ENCODE measurements at places on chromosomes 11 and 22.

DNA sequence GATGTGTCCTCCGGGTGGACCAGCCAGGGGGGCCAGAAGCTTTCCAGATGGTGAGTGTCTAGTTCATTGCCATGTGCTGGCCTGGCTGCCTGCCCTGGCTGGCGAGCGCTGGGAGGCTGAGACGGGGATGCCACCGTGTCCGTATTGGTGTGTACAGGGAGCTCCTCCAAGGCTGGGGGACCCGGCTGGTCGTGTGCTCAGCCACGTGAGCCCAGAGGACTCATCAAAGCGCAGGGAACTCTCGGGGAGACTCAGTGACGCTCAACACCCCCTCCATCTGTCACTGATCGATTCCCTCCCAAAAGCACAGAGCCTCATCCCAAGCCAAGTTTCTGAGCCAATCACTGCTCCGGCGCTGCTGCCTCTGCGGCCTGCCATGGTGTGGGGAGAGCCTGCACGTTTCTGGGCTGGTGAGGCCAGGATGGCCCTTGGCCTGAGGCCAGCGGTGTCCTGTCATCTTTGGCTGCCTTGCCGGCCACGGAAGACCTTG, 423.7 kb downstream of the SHANK2 start:
- peak; percentile 23 for DNase-seq

- no peak for DNase-seq
These were observed 29.0 kb downstream of the ARFGAP2 start for GRCh38 chr11:47147681-47148080.

DNA sequence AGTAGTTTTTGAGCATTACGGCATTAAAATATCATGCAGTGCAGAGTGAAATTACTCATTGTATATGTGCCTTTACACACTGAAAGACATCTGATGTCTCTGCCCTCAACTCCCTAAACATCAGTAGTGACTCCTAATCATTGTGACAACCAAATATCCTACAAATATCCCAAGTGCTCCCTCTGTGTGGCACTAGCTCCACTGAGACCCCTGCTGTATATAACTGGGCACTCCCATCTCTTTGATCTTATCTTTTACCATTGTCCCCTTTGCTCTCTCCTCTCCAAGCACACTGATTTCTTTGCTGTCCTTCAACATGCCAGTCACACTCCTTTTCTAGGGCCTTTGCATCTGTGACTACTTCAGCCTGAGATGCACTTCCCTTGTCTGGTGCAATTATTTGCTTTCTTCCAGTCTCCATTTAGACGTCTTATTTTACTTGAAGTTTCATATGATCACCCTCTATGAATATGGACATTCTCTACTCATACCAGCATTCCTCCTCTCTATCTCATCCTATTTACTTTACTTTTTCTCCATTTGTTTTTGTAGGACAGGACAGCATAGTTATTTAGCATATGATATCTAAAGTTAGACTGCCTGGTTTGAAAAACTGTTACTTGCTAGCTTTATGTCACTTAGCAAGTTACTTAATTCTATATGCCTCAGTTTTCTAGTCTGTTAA, 2.4 kb downstream of the SLC5A12 start:
- DNase-seq, result no peak

DNA sequence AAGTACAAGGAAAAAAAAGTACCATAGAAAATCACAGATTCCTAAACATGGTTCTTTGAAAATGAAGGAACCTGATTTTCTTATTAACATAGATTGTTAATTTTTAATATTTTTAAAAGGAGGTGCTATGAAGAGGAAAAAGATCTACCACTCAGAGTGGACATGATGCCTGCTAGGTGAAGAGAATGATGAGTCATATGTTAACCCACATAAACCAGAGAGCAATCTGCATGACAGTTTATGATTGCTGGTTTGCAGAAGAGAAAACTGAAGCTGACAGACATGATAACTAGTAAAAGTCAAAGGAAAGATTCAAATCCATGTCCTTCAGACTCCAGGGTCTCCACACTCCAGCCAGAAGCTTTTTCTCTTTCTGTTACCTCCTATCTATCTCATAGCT, 1231.7 kb downstream of the LRRC4C start:
- DNase-seq, result no peak

DNA sequence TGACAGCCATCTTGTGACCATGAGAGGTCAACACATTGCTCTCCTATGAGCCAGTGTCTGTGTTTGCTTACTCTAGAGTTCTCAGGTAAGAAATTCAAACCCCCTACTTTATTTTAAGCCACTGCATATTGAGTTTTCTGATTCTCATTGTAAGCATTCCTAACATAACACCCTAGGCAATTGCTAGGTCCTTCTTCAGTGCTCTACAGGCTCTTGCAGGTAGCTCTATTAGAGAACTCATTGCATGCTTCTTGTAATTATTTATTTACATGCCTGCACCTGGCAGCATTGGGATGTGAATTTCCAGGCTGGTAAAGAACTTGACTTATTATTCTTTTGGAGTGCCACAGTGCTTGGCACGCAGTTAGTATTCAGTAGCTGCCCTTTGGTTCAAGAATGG, 288.8 kb upstream of the SYN3 start:
- DNase-seq, result no peak

DNA sequence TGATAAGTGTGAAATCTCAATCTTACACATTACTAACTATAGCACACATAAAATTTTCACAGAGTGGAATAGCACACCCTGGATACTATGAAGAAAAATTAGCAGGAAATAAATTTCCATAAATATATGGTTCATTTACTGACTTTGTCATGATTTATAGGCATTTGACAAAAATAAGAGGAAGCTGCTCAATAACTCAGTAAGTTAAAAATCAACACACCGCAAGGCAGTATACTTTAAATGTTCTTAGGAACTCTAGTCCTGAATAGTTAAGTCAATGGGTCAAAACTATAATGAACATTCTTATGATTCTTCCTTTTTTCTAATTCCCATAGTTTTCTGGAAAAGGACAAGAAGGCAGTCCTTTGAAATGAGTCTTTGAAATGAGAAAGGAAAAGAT, 1557.8 kb upstream of the RAG2 start:
- no peak for DNase-seq

GRCh38 chr11:128559496-128560103, 27.8 kb downstream of the ETS1 start:
- DNase-seq, result peak; percentile 48

- peak; percentile 94 for DNase-seq
These were observed 3.5 kb downstream of the PANX1 start for GRCh38 chr11:94132152-94132558.

DNA sequence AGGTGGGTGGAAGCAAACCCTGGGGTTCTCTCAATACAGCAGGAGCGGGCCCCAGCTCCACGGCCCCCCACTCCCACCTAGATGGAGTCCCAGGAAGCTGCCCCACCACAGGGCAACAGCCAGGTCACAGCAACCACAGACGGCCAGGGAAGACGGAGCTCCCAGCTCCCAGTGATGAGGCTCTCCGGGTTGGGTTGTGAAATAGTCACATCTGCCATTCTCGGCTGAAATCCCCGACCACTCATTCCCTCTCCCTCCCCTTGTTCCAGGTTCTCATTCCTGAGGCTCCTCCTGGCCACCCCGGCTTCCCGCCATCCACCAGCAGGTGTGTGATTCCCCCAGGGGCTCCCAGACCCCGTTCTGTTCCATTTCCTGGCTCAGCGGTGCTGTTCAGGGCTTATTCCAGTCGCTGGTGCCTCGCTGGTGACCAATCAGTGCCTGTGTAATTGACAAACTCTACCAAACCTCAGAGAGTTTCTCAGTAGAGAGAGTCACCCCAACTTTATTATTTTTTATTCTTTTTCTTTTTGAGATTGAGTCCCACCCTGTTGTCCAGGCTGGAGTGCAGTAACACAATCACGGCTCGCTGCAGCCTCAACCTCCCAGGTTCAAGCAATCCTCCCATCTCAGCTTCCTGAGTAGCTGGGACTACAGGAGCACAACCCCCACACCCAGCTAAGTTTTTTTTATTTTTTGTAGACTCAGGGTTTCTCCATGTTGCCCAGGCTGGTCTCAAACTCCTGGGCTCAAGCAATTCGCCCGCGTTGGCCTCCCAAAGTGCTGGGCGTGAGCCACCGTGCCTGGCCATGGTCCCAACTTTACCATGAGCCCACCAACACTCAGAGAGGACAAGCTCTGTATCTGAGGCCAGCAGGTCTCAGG, 63.2 kb downstream of the SHANK2 start:
- DNase-seq, result no peak

GRCh38 chr11:61516191-61516590, 7.6 kb downstream of the LRRC10B start:
- peak; percentile 24 for DNase-seq

DNA sequence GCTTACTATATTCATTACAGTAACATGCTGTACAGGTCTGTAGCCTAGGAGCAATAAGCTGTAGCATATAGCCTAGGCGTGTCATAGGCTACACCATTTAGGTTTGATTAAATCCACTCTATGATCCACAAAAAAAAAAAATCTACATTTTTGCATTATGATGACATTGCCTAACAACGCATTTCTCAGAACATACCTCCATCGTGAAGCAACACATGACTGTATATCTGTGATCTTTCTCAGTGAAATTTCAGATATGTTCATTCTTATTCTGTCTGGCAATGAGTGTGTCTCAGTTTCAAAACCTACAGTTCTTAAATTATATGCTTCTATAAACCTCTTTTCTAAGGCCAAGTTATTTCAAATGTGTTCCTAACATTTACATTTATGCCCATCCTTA, 140.3 kb downstream of the CADM1 start:
- no peak for DNase-seq

- no peak for DNase-seq
These were observed 111.1 kb downstream of the FBXO7 start for GRCh38 chr22:32585737-32586136.

- peak; percentile 64 for DNase-seq
These were observed 645 bp downstream of the RTCB start for GRCh38 chr22:32411402-32411801.

GRCh38 chr11:44884056-44884455, 66.6 kb downstream of the TP53I11 start:
- DNase-seq, result no peak

DNA sequence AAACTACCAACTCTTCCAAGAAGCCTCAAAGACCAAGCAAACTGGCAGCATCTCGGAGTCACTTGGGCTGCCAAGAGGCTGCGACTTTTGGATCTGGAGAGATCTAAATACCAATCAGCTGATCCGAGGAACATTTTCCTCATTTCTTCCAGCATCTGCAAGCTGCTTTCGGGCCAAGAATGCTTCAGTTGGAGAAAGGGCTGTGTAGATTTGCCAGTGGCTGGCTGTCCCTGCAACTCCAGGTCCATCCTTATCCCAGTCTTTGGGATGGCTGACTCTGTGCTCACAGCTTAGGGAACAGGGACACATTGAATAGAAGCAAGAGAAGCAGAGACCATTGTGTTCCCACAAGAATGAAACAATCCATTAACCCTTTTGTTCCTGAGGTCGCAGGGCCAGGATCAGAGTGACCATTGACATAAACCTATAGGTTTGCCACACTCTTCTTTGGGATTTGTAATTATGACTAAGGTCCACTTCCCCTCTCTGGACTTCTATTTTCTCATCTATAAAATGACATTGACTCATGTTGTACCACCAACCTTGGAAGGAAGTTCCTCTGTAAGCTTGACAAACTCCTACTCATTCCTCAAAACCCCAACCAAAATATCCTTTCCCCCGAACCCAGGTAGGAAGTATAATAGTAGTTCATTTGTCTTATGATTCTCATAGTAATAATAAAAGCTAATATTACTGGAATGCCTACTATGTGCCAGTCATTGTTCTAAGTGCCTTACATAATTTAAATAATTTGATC, 340.8 kb downstream of the MN1 start:
- peak; percentile 88 for DNase-seq

GRCh38 chr11:16776711-16777612, 38.5 kb downstream of the C11orf58 start:
- DNase-seq, result peak; percentile 18

DNA sequence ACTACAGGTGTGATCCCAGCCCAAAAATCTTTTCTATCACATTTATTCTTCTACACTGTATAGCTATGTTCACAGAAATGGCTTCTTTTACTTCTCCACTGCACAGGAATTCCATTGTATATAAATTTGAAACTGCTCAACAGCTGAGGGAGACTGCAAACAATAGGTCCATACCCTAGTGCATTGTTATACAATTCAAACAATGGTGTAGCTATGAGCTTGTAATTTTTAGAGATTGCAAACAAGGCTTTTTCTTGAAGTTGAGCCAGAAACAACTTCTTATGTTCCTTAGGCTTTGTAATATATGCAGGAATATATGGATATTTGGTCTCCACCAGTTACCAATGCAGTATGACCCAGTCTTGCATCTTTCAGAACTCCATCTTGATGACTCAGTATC, 19.5 kb upstream of the SIK3 start:
- no peak for DNase-seq

DNA sequence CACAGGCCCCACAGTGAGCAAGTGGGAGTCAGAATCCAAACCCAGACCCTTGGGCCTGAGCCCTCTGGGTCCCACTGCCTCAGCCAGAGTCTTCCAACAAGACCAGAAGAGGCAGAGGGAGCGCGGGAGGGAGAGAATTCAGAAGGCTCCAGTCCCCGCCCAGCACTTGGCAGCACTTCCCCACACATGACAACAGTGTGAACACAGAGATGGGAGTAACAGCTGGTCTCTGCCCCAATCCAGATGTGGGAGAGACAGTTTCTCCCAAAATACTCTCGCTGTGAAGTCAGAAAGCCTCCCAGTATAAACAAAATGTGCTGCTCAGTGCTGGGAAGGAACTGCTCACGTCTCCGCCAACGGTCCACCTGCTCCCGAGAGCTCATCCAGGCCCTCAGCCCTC, 219.9 kb downstream of the MN1 start:
- peak; percentile 69 for DNase-seq

DNA sequence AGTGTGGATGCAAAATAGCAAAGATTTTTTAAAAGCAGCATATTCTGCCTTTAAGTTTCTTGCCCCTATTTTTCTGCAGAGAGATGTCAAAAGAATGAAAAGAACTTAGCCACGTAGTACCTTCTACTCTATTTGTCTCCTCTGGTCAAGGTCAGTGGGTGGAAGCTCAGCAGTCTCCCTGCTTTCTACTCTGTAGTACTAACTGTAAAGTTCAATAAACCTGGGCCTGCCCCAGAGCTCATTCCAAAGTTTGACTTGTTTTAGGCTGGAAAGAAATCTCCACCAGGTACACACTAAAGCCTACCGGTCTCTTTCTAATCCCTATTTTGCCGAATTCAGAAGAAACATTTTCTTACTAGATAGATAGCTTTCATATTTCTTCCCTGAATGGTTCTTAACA, 247.9 kb upstream of the ARHGAP20 start:
- no peak for DNase-seq

- DNase-seq, result peak; percentile 39
These were observed 73.0 kb upstream of the PHF21B start for GRCh38 chr22:45082795-45083194.

GRCh38 chr22:38882972-38883622, 11.1 kb upstream of the CBX6 start:
- DNase-seq, result no peak

DNA sequence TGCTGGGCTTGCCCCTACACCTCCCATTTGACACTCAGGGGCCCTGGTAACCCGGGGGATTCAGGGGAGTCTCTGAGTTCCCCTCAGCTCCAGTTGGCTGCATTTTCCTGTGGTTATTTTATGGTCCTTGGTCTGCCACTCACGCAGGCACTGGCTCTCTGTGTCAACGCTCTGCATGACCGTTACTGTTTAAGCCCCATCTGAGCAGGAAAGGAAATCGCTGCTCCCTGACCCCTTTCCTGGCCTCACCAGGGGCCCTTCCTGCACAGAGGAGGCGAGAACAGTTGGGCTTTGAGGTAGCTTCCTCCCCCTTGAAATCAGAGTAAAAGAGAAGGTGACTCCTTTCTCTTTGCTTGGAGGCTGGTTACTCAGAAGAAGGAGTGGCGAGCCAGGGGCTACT, 2.4 kb downstream of the C1QTNF4 start:
- no peak for DNase-seq

- DNase-seq, result no peak
These were observed 86.4 kb upstream of the TBCEL start for GRCh38 chr11:120937501-120937900.

Data from GM23248 (cell line).